Retina (tissue), 1 donor: ENCODE measurements at places on chromosomes 4 and X.

DNA sequence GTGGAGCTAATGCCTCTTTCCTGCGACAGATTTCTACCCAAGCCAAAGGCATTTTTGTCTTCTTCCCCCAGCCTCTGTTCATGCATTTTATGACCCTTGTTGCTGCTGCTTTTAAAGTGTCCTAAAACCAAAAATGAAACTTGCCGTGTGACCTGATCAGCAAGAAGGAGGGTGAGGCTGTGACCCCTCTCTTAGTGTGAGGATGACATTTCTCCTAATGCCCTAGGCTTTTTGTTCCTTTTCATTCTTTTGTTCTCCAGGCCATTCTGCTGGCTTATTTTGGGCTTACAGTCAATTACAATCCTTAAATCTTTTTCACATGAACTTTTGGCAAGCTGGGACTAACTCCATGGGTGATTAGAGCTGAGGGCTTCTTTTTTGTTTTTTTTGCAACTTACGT is 34.4 kb downstream of the PTTG2 start:
- no peak for DNase-seq

- no peak for DNase-seq
Observed at GRCh38 chr4:78592088-78592783, 40.7 kb downstream of the ANXA3 start.

GRCh38 chr4:181148470-181148869 is 1094.7 kb upstream of the TENM3 start:
- no peak for DNase-seq

- DNase-seq, result peak; percentile 67
Observed at GRCh38 chrX:10015723-10016518, 48.8 kb downstream of the CLDN34 start.

- DNase-seq, result no peak
Observed at GRCh38 chr4:154731756-154732155, 12.0 kb upstream of the LRAT start.
